ENCODE measurements at places on chromosomes 16 and 17. TPM values are rescaled to one million over a fixed set of nuclear protein-coding genes. Genes with fewer than 3 reads are reported as not detected.

- DNase-seq, result no peak
These were observed 69.1 kb downstream of the VMP1 start for GRCh38 chr17:59776577-59776976.

- DNase-seq, result no peak
These were observed 1.5 kb downstream of the HOXB5 start for GRCh38 chr17:48592057-48592514.

DNA sequence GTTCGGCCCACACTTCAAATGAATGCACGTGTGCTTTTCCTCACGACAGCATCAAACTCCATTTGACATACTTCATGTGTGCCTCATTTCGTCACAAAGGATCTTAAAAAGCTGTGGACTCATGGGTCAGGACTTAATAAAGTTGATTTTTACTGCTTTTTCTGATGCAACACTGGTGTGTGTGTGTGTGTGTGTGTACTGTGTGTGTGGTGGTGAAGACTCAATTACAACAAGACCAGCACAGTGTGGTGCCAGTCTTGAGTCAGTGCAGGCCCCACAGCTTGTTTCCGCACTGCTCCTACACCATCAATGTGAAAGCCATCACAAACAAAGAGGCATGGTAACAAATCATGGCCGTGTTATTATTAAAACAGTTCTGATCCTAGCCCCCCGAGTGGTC, 17.7 kb downstream of the CDIP1 start:
- no peak for DNase-seq

DNA sequence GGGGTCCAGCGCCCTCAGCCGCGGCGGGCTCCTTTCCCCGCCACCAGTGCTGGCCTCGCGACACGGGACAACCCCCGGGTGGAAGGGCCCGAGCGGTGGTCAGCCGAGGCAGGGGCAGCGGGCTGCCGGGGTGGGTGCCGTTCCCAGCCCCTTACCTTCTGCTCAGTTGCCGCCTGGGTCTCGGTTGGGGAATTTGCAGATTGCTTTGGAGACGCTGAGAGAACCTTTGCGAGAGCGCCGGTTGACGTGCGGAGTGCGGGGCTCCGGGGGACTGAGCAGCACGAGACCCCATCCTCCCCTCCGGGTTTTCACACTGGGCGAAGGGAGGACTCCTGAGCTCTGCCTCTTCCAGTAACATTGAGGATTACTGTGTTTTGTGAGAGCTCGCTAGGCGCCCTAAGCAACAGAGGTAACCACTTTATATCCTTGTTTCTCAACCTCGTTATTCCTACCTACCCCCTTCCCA, 381 bp downstream of the CTNS start:
- no peak for DNase-seq

- DNase-seq, result no peak
These were observed 1.2 kb downstream of the ARHGAP44 start for GRCh38 chr17:12790249-12791106.

DNA sequence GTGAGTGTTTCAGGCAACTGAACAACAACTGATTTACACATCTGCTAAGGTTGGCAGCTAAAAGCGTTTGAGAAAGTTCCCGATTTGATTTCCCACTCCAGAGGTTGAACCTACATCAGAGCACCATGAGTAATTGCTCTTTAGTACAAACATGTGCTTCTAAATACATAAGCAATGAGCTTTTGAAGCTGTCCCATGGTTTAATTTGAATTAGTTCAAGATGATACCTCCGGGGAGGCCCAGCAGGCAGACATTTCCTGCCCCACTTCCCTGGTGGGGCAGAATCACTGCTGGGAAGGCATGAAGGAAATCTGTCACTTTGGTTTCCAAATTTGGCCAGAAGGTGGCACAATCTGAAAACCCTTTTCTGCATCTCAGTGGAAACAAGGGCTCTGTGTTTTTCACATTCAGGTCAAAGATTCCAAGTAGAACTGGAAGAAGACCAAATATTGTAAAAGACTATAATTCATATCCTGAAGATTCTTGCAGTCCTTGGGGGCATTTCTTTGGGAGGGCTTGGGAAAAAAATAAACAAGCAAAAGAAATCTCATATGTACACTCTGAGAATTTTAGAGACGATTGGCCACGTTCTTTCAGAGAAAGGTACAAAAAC, 176.2 kb upstream of the FAM20A start:
- peak; percentile 17 for DNase-seq

DNA sequence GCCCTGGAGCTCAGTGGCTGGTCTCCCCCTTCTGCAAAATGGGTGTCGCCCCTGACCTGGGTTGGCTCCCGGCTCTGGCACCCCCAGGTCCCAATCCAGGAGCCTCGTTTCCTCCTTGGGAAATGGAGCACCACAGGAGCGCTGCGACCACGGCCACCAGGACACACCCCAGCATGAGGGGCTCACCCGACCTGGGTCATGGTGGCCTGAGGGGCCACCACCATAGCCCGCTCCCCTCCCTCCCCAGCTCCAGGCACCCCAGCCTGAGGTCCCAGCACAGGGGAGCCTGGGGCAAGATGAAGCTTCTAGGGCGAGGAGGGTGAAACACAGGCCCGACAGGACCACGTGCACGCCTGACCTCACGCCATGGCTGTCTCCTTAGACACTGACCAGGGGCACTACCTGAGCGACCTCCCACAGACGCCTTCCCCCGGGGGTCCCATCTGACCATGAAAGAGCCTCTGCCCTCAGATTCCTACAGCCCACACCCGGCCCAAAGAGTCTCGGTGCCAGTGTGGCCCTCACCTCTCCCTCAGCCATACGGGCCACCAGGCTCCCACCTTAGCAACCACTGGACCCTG, 11.8 kb downstream of the BCAR1 start:
- no peak for DNase-seq

GRCh38 chr17:75906143-75906884, 1.6 kb upstream of the MRPL38 start:
- DNase-seq, result no peak

GRCh38 chr17:10585529-10585928, 36.1 kb upstream of the MYH2 start:
- DNase-seq, result no peak

DNA sequence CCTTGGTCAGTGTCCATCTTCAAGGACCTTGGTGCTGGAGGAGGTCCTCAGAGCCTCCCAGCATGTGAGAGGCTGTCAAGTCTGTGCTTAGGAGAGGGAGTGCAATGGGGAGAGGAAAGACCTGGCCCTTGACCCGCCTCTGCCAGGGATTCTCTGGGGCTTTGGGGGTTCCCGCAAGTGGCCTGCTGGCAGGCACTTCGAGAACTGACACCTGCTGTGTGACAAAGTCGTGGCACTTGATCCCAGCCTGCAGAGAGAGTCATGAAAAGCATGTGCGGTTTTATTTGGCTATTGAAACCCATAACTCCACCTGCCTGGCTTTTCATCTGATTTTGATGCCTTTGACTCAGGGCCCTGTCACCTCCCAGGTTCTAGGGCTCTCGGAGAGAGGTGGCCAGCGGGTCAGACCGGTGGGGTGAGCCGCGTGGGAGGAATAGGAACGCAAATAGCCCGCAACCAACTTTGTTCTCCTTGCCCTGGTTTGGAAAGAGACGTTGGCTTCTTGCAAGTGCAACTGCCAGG, 42.8 kb upstream of the GSE1 start:
- no peak for DNase-seq

- DNase-seq, result no peak
These were observed 2.3 kb upstream of the PPP1R9B start for GRCh38 chr17:50152736-50153135.

GRCh38 chr16:14472357-14472756, 157.7 kb downstream of the PARN start:
- no peak for DNase-seq

- no peak for DNase-seq
These were observed 30.1 kb downstream of the NLRC3 start for GRCh38 chr16:3546986-3547682.

WFDC1 gene
- 0.62 TPM for total RNA-seq

MFSD6L gene
- 0.16 TPM for total RNA-seq

TBC1D3I gene
- total RNA-seq, result 0.62 TPM

HS3ST3B1 gene
- 1.6 TPM for total RNA-seq

IGF2BP1 gene
- 1.9 TPM for total RNA-seq

KRTAP2-2 gene
- total RNA-seq, result not detected

HOXB7 gene
- total RNA-seq, result not detected
